A549 treated with Hydrocortisone at 1 μM for 4 hours (cell line): ENCODE measurements at places on chromosomes 4 and X. TPM values are rescaled to one million over a fixed set of nuclear protein-coding genes. Genes with fewer than 3 reads are reported as not detected.

Gene FAM241A
- total RNA-seq: 0.68 to 0.99 TPM (median 0.76 TPM) in 5 replicates

Gene GRIA3
- total RNA-seq: not detected in 5 replicates

Gene DMP1
- total RNA-seq: not detected in 5 replicates

Gene FAM47E
- total RNA-seq: 0.27 to 0.37 TPM (median 0.33 TPM) in 4 of 5 replicates, not detected in the other

Gene SOX3
- total RNA-seq: not detected in 5 replicates

Gene HGFAC
- 0.08 to 0.35 TPM (median 0.20 TPM) in 5 replicates for total RNA-seq

Gene FAT1
- total RNA-seq: 130 to 217 TPM (median 151 TPM) in 5 replicates

Gene CXCL3
- total RNA-seq: 2.6 to 4.0 TPM (median 3.8 TPM) in 5 replicates

Gene ATOH1
- total RNA-seq: not detected in 5 replicates
